ENCODE measurements at places on chromosomes 7 and 10. TPM values are rescaled to one million over a fixed set of nuclear protein-coding genes. Genes with fewer than 3 reads are reported as not detected.

The CYP3A5 gene
- polyA plus RNA-seq, result 2.6 TPM

The ANKRD30A gene
- not detected for polyA plus RNA-seq

The SPDYE1 gene
- 0.33 TPM for polyA plus RNA-seq

The DNAJC1 gene
- polyA plus RNA-seq, result 16.1 TPM

The FOXP2 gene
- polyA plus RNA-seq, result 17.6 TPM

The EIF3B gene
- 84.4 TPM for polyA plus RNA-seq

The GRM8 gene
- 19.2 TPM for polyA plus RNA-seq

The SORCS3 gene
- 14.8 TPM for polyA plus RNA-seq

The ICA1 gene
- 27.7 TPM for polyA plus RNA-seq

The STAM gene
- 47.1 TPM for polyA plus RNA-seq

The SEMA3E gene
- polyA plus RNA-seq, result 2.8 TPM

The TMEM196 gene
- 14.7 TPM for polyA plus RNA-seq

The IL6 gene
- polyA plus RNA-seq, result 0.41 TPM
